ENCODE measurements at places on chromosomes 13 and 19.
A peak's percentile ranks its signal among the peaks of the same experiment; 100 is the strongest.

GRCh38 chr19:11479090-11479897, 1.6 kb downstream of the ELAVL3 start:
- no peak for DNase-seq

DNA sequence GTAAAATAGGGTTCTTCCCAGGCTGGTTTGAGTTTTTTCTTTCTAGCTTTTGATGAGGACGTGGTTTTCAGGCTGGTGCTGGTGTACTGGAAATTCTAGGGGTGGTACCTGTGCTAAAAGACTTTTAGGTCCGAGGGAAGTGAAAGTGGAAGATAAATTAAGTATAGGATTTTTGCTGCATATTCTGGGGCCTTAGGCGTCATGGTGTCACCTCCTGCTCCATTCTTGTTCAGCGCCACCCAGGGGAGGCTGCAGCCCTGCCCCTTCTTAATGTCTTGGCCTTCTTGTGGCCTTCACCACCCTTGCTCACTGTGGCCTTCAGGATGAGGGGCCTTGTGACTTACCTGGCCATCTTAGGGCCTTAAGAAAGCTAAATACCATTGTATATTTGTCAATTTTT, 12.4 kb downstream of the ZNF552 start:
- DNase-seq = no peak

- DNase-seq = no peak
Measured at GRCh38 chr19:49666120-49666444, 349 bp downstream of the BCL2L12 start.

DNA sequence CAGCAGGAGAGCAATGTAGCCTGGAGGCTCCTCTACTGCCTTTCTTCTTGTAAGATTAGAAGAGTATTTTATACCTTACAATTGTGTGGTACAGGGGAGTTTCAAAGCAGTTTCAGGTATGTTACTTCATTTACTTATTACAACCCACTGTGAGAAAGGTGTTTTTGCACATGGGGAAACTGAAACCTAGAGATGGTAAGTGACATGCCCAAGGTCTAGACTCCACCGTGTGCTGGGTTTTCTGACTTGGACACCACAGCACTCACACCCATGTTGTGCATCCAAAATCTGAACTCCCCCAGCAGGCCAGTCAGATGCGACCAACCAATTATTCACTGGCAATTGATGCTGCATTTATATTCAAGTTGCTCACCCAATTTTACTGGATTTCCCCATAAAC, 22.8 kb downstream of the ERICH6B start:
- DNase-seq = no peak

GRCh38 chr19:53102756-53103233, 427 bp downstream of the ZNF160 start:
- DNase-seq = peak; percentile 26

- DNase-seq = peak; percentile 60
Measured at GRCh38 chr13:97567510-97568243, 133.7 kb downstream of the RAP2A start.

DNA sequence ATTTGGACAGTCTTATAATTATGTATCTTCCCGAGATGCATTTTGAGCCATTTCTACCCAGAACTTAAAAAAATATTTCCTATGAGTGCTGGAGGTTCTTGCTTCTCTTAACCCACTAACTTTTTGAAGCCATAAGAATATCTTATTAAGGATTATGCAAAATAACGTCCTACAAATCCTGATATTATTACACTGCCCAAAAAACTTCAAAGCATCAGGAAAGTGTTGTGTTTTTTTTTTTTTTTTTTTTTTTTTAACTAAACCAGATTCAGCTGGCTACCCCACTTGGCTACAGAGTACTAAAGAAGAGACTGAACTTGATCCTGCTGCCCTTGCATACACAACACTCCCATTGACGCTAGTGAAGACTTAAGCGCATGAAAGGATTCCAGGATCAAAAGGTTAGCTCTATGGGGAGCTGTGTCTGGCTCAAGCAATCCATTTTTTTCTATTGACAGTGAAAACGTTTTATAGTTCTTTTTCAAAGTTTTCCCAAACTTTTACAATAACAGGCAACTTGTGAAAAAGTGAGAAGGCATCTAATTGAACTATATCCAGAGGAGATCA, 141.4 kb downstream of the KCNRG start:
- DNase-seq = no peak

- DNase-seq = no peak
Measured at GRCh38 chr19:39342647-39343305, 555 bp downstream of the SAMD4B start.

DNA sequence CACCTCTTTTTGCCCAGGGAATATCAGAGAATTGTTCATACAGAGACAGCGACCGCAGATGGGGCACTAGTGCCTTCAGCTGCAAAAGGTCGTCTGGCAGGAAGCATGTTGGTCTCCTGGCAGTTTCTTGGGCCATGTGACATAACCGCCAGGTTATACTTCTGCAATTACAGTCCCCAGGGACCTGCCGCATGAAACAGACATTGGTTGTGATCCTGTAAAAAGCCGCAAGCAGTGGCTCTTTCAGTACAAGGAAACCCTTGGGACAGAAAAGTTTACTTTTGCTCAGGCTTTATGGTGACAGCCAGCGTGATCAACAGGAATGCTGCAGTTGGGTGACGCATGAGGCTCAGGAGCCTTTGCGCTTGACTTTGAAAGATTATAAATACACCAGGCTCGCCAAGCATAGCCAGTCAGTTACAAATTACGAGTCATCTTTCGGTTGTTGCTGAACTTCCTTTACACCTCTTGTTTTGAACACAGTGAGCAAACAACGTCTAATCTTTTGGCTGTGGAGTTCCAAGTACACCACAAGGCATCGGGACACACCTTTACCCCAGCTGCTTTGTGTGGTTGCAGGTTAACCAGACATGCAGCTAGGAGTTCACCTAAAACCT, 50.5 kb upstream of the UBE2L5 start:
- DNase-seq = peak; percentile 58

DNA sequence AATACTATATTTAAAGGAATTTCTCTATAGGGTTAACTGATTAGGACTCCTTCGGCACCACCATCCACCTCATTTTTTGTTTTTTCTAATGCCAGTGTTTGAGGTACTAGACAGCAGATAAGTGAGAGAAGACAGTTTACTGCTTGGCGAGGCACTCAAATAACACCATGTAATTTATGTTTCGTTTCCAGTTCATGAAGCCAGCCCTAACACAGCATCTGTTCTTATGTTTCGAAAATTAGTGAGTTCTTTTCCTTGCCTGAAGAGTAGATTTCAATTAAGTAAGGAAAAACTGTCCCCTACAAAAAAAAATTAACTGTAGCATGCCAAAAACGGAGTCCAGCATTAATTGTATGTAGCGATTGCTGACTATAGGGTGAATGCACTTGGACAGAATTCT, 409.1 kb downstream of the TBC1D4 start:
- no peak for DNase-seq

GRCh38 chr19:39157275-39157996, 31.9 kb downstream of the PAK4 start:
- DNase-seq = no peak

GRCh38 chr13:110127986-110128511, 178.9 kb downstream of the COL4A1 start:
- DNase-seq = peak; percentile 62

GRCh38 chr13:78497702-78498355, 105.5 kb downstream of the POU4F1 start:
- no peak for DNase-seq

GRCh38 chr13:114130131-114130836, 2.1 kb downstream of the RASA3 start:
- DNase-seq = no peak

DNA sequence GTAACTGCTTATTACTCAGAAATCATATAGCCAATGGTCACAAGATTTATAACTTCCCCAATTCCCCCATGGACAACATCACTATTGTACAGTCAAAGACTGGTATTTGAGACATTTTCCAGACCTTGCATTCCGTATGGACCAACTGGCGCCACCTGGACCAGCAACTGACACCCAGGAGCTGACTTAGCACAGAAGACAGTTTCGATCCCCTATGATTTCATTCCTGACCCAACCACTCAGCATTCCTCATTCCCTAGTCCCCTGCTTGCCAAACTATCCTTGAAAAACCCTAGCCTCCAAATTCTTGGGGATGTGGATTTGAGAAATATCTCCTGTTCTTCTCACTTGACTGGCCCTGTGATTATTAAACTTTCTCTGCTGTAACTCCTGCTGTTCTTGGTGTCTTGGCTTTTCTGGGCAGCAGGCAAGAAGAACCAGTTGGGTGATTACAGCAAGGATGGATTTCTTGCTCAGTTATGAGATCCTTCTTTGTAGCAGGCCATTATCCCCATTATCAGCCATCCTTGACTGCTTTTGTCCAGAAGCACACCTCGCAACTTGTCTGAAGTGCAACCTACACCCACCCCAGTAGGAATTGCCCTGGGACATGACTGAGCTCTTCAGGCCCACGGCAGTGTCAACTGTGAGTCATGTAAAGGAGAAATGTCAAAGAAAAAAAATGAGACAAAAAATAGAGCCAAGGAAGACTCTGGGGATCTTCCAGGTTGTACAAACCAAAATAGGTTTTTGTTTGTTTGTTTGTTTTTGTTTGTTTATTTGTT, 13.7 kb upstream of the MAP3K10 start:
- no peak for DNase-seq

DNA sequence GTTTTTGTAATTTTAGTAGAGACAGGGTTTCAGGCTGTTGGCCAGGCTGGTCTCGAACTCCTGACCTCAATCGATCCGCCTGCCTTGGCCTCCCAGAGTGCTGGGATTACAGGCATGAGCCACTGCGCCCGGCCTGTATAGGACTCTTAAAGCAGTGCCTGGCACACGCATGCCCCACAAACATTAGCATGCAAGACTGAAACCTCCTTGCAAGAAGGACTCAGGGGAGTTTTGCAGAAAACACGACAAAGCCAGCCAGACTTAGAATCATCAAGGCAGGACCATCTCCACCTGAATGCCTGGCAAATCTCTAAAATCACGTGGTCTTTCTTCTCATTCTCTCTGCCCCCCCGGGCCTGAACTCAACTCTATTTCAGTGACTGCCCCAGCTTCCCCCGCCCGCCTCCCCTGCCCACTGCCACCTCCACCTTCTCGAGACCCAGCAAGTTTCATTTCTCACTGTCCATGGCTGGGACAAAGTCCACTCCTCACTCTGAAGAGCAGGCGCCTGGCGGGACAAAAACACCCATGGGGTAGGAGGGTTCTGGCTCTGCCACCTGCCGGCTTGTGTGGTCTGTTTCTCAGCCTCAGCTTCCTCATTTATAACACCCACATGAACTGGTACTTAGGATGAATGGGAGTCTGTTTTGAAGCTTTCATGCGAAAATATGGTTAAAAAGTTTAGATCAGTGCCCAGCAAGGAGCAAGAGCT, 2.4 kb downstream of the TICAM1 start:
- no peak for DNase-seq

DNA sequence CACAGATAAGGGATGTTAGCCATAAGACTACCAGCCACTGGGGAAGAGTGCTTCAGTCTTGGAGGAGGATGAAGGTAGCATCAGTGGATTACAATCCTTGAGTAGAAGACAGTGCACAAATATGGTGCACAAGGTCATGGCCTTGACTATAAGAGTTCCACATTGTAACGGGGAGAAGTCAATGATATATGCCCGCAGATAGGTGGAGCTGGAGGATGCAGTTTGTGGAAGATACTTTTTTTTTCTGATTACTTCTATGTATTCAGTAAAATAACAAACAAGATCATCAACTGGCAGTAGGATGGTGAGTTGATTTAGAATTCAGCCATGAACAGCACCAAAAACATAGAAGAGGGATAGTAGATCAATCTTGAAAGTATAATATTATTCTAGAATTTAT, 926.8 kb upstream of the MIR17HG start:
- DNase-seq = no peak

DNA sequence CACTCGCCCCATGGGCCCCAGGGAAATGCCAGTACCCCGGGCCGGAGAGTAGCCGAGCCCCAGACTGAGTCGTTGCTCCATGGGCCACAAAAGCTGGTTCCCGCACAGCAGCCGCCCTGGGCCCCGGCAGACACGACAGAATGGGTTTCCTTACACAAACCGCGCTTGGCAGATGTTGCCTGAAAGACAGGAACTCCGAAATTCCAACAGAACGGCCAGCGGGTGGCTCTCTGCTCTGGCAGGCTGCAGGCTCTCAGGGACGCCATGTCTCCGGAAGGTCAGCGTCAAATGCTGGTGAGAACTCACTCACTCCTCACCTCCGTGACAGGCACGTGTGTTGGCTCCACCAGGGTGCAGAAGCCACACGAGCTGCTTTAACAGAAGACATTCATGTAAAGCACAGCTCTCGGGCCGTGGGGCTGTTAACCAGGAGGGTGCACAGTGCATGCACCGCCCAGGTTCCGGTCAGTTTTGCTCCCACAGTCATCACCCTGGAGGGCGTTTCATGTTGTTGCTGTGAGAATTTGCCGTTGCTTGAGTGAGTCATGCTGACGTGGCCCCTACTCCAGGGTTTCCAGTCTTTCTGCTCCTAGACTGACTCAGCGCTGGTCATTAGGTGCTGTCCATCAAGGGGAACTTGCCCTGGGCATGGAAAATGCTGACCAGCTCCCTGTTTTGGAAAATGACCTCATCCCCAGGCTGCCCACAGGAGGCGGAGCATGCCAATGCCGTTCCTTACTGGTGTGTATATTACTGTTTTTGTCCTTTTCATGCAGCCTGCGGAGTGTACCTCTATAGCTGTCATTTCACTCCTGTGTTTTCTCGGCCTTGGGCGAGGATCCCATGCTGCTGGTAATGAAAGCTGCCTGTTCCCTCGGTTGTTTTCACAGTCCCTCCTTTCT, 44.8 kb downstream of the ANKRD10 start:
- DNase-seq = peak; percentile 97

GRCh38 chr13:112711528-112712265, 21.9 kb downstream of the ATP11A start:
- DNase-seq = peak; percentile 97

DNA sequence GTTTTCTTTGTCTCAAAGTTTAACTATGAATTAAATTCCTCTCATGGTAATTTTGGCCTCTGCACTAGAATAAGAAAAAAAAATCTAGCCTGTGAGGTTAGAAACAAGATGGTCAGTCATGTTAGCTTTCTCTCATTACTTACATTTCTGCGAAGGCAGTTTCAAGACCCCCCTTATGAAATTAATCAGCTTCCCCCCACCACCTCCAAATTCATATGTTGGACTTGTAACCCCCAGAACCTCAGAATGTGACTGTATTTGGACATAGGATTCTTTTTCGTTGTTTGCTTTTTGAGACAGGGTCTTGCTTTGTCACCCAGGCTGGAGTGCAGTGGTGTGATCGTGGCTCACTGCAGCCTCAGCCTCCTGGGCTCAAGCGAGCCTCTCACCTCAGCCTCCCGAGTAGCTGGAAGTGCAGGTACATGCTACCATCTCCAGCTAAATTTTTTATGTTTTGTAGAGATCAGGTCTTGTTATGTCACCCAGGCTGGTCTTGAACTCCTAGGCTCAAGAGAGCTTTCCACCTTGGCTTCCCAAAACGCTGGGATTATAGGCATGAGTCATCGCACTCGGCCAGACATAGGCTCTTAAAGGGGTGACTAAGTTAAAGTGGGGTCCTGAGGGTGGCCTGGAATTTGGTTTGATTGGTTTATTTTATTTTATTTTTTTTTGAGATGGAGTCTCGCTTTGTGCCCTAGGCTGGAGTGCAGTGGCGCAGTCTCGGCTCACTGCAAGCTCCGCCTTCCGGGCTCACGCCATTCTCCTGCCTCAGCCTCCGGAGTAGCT, 1.4 kb downstream of the PLA2G4C start:
- DNase-seq = no peak
